ENCODE measurements at places on chromosomes 3 and 15. TPM values are rescaled to one million over a fixed set of nuclear protein-coding genes. Genes with fewer than 3 reads are reported as not detected.

DNA sequence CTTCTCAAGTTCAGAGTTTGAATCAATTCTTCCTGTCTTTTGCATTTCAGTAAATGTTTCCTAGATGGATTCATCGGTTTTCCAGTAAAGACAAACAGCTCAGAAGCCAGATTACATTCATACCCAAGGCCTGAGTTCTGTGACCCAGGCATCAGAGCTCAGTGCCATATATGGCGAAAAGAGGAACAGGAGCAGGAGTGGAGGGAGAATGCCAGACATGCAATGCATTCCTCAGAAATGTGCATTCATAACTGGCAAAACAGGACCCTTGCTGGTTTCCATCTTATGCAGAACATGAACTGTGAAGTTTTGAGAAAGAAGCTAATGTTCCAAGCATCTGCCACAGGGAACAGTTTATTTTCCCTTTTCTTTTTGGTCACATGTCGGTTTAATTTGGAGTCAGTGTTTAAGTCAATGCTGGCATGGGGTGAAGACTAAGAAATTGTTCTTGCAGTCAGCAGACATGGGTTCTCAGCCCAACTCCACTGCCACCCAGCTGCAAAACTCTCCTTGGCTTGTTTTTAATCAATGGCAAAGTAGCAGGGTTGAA is 116.5 kb downstream of the LPP start:
- H3K4me3 ChIP-seq, result no peak overlapping the region
- DNase-seq, result no peak

GRCh38 chr15:70308011-70308734 is 210.5 kb upstream of the TLE3 start:
- H3K27me3 ChIP-seq, result peaks cover 34% of the 10 kb centered on the region
- H3K4me1 ChIP-seq, result peaks cover 23% of the 10 kb centered on the region
- peak overlapping the region; percentile 51 for H3K4me3 ChIP-seq
- peak overlapping the region; percentile 48 for H3K27ac ChIP-seq
- no peaks in the 10 kb centered on the region for H3K36me3 ChIP-seq

GRCh38 chr3:149701977-149702350 is 44.1 kb upstream of the WWTR1 start:
- peak overlapping the region; percentile 69 for H3K4me3 ChIP-seq
- peak overlapping the region; percentile 86 for H3K27ac ChIP-seq

DNA sequence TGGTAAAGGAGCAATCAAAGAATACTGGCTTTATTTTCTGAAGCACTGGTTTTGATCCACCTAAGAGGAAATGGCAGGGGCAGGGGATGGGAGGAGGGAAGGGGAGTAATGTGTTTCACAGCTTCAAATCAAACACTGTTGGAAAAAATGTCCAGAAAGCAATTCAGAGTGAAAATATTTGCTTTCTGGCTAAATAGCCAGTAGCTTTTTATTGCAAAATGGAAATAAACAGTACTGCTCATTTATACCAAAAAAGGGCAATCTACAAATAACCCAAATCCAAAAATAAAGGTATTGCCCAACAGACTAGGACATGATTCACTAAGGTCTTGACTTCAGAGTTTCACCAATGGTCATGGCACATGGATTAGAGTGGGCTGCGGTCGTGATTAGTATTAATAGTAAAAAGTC is 279.3 kb upstream of the THBS1 start:
- H3K27ac ChIP-seq, result no peak overlapping the region
- peaks cover 30% of the 10 kb centered on the region for H3K27me3 ChIP-seq
- DNase-seq, result no peak
- H3K4me1 ChIP-seq, result no peaks in the 10 kb centered on the region

GRCh38 chr3:194300382-194300758 is 50.8 kb downstream of the CPN2 start:
- H3K4me1 ChIP-seq, result peaks cover 8% of the 10 kb centered on the region
- no peak overlapping the region for H3K4me3 ChIP-seq
- no peaks in the 10 kb centered on the region for H3K36me3 ChIP-seq
- no peak overlapping the region for H3K27ac ChIP-seq
- no peak for DNase-seq
- peaks cover 6% of the 10 kb centered on the region for H3K27me3 ChIP-seq

- DNase-seq, result no peak
- H3K27me3 ChIP-seq, result peaks cover 4% of the 10 kb centered on the region
- no peak overlapping the region for H3K27ac ChIP-seq
- H3K36me3 ChIP-seq, result peaks cover 34% of the 10 kb centered on the region
- no peak overlapping the region for H3K4me3 ChIP-seq
- no peaks in the 10 kb centered on the region for H3K4me1 ChIP-seq
Measured at GRCh38 chr3:134104031-134104430, 74.3 kb upstream of the SLCO2A1 start.

GRCh38 chr15:38207621-38208020 is 45.0 kb upstream of the SPRED1 start:
- H3K27me3 ChIP-seq, result peaks cover 23% of the 10 kb centered on the region
- H3K27ac ChIP-seq, result no peak overlapping the region
- DNase-seq, result no peak
- H3K36me3 ChIP-seq, result no peaks in the 10 kb centered on the region
- no peaks in the 10 kb centered on the region for H3K4me1 ChIP-seq
- H3K4me3 ChIP-seq, result no peak overlapping the region

GRCh38 chr15:73368301-73369136 is at the start of gene HCN4:
Gene HCN4 (minus strand): TSS chr15:73368958. CDS start chr15:73368270, 688 bp downstream.
- H3K4me3 ChIP-seq, result no peak within 1 kb of the TSS
- no peaks in the 10 kb centered on the region for H3K36me3 ChIP-seq
- no peak for DNase-seq
- peaks cover 41% of the 10 kb centered on the region for H3K27me3 ChIP-seq
- H3K4me1 ChIP-seq, result no peaks in the 10 kb centered on the region

DNA sequence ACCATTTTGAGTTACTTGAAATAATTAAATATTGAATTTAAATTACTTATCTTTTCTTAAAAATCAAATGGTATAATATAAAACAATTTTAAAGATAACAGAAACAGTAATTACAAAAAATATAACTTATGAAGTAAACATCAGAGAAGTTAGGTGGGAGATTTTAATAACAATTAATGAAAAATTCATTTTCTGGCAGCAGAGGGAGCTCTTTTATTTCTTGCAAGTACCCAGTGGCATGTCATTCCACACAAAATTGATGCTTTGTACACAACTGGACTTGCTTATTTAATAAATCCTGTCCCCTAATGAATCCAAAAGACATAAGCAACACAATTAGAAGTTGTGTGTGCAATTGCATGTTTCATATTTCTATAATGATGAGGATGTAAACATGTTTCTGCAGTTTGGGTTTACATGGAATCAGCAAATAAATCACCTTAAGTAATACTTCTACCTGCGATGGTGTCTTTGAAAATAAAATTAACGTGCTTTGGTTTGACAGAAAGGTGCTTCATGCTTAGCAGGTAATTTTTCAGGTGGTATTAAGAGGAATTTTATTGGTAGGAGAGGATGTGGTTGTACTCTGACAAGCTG is 861.3 kb downstream of the ZPLD1 start:
- DNase-seq, result no peak
- H3K27me3 ChIP-seq, result no peaks in the 10 kb centered on the region
- no peaks in the 10 kb centered on the region for H3K36me3 ChIP-seq
- no peaks in the 10 kb centered on the region for H3K4me1 ChIP-seq

GRCh38 chr3:18499301-18499700 is 74.2 kb upstream of the SATB1 start:
- H3K4me1 ChIP-seq, result peaks cover 43% of the 10 kb centered on the region
- H3K27ac ChIP-seq, result no peak overlapping the region
- H3K36me3 ChIP-seq, result no peaks in the 10 kb centered on the region
- DNase-seq, result no peak

DNA sequence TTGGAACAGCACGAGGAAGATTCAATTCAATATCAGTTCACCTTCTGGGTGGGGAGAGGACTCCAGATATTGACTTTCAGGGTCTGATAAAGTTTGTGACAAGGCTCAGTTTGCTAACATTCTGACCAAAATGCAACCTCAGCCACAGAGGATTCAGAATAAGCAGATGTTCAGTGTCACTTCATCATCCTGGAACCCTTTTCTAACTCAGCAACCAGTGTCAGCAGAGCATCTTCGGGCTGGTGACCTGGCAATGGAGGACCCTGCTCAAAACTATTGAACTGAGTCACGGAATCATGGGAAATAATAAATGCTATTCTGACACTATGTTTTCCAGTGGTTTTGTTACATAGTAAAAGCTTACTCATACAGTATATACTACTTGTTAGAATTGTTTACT is 433.4 kb upstream of the CFAP20DC start:
- H3K36me3 ChIP-seq, result no peaks in the 10 kb centered on the region
- H3K27me3 ChIP-seq, result peaks cover 8% of the 10 kb centered on the region
- H3K4me1 ChIP-seq, result peaks cover 12% of the 10 kb centered on the region
- no peak for DNase-seq
- no peak overlapping the region for H3K4me3 ChIP-seq

Gene HRH1
- total RNA-seq, result not detected

Gene SLC30A4
- 2.1 TPM for total RNA-seq

DNA sequence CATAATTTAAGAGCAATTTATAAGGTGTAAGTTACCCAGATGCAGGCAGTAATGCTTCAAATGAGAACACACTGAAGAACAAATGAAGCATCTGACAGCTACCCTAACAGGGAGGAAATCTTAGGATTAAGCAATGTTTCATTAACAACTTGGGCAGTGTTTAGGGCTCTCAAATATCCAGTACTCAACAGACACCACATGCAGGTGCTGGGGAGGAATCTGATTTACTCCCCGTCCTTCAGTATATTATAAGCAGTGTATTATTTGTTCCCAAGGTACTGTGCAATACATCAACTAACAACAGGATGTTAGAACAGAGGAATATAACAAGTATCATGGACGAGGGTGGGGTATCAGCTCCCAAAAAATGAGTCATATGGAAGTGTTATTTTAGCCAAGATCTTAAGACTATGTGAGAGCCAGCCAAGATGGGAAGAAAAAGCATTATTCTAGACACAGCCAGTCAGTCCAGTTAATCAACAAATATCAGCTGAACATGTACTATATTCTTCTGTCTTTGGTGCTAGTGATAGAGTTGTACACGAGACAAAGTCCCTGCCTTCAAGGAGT is 20.4 kb downstream of the BTBD1 start:
- H3K36me3 ChIP-seq, result peaks cover 37% of the 10 kb centered on the region
- H3K27me3 ChIP-seq, result no peaks in the 10 kb centered on the region
- peaks cover 27% of the 10 kb centered on the region for H3K4me1 ChIP-seq
- peak overlapping the region; percentile 3 for H3K27ac ChIP-seq
- no peak for DNase-seq

Gene GPR149
- total RNA-seq, result not detected

DNA sequence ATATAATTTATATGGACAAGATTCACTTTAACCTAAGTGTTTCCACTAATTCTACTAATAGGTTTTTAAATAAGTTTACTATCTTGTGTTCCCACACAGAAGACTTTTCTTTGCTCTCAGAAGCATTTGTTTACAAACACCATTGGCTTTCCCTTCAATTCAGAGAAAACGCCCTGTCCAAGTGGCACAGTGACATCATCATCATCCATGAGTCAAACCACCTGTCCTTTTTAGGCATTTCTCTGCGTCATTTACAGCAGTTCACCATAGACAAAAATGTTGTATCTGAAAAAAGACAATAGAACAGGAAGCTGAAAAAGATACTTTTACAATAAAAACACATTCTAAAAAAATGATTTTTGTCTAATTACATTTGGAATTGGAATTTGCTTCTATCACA is 9.3 kb upstream of the BCL2L10 start:
- no peaks in the 10 kb centered on the region for H3K36me3 ChIP-seq
- no peak for DNase-seq
- no peak overlapping the region for H3K4me3 ChIP-seq

Gene PLCH1
- 0.17 TPM for total RNA-seq

Gene CLDN18
- total RNA-seq, result not detected

GRCh38 chr3:56845505-56845904 is 43.8 kb upstream of the ARHGEF3 start:
- H3K36me3 ChIP-seq, result no peaks in the 10 kb centered on the region
- H3K27ac ChIP-seq, result no peak overlapping the region
- DNase-seq, result no peak
- no peak overlapping the region for H3K4me3 ChIP-seq
- no peaks in the 10 kb centered on the region for H3K27me3 ChIP-seq

Gene CCDC33
- not detected for total RNA-seq

- no peak for DNase-seq
- no peaks in the 10 kb centered on the region for H3K27me3 ChIP-seq
- peaks cover 15% of the 10 kb centered on the region for H3K36me3 ChIP-seq
- peak overlapping the region; percentile 95 for H3K4me3 ChIP-seq
Measured at GRCh38 chr3:69081583-69082262, 1.6 kb upstream of the UBA3 start.

DNA sequence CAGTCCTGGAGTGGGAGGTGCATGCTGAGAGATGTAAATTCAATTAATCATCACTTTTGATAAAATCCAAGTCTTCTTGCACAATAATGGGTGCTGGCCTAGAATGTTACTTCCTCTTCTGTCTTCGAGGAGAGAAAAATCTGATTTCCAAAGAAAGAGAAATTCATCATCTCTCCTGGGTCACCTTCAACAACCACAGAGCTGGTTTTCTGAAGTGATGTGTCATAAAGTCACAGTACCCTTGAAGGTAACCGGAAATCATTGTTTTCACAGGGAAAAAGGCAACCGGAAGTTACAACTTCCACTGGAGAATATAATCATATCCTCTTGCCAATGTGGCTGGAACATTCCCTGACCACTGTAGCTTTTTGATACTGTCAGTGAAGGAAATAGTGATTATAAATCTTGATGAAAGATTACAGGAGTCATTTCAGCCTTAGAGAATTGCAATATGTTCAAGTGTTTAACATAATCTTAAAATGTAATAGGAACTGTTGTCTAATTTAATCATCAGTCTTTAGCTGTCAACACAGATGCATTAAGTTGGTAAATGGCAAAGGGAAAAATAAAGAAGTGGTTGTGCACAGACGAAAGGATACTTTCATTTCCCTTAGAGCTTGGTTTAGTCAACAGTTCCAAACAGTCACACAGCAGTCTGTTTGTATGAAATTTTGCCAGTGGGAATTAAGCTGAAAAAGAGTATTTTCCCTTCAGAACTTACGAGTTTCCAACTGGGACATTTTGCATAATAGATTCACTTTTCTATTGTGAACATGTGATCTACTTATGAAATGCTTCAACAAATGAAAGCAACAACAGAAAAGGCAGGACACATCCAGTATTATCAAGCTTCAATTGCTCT is 106.5 kb upstream of the SLC4A7 start:
- H3K4me1 ChIP-seq, result peaks cover 30% of the 10 kb centered on the region
- H3K27ac ChIP-seq, result peak overlapping the region; percentile 76
- peak overlapping the region; percentile 77 for H3K4me3 ChIP-seq
- no peaks in the 10 kb centered on the region for H3K27me3 ChIP-seq
- no peaks in the 10 kb centered on the region for H3K36me3 ChIP-seq
- no peak for DNase-seq

GRCh38 chr3:141746962-141747361 is 8.9 kb downstream of the RNF7 start:
- H3K27ac ChIP-seq, result no peak overlapping the region
- peaks cover 12% of the 10 kb centered on the region for H3K36me3 ChIP-seq
- H3K4me3 ChIP-seq, result no peak overlapping the region

Gene CD80
- 0.62 TPM for total RNA-seq

Gene CRYGS
- total RNA-seq, result 5.7 TPM

Gene FOXB1
- total RNA-seq, result 0.10 TPM

GRCh38 chr3:139771331-139771730 is 93.6 kb upstream of the NMNAT3 start:
- H3K4me3 ChIP-seq, result no peak overlapping the region
- H3K27ac ChIP-seq, result no peak overlapping the region
- H3K27me3 ChIP-seq, result peaks cover 16% of the 10 kb centered on the region
- no peak for DNase-seq

Gene UQCC5
- total RNA-seq, result 18.0 TPM

GRCh38 chr3:164806188-164806587 is 272.1 kb downstream of the SI start:
- H3K27me3 ChIP-seq, result no peaks in the 10 kb centered on the region
- no peaks in the 10 kb centered on the region for H3K4me1 ChIP-seq
- peaks cover 6% of the 10 kb centered on the region for H3K36me3 ChIP-seq
- no peak for DNase-seq

GRCh38 chr15:90419738-90420406 is 31.8 kb downstream of the IQGAP1 start:
- peaks cover 13% of the 10 kb centered on the region for H3K36me3 ChIP-seq
- no peak for DNase-seq
- H3K4me3 ChIP-seq, result peak overlapping the region; percentile 77
- H3K27me3 ChIP-seq, result no peaks in the 10 kb centered on the region

Measured in natural killer cell treated with Interleukin-12 subunit alpha and Interleukin-12 subunit beta and Interleukin-15 and Interleukin-18, amount 100 ng/mL, for 72 hours (primary cell).